Cortex of kidney (tissue), 1 donor: ENCODE measurements at places on chromosomes 6 and 20.

- DNase-seq: no peak
These were observed 16.1 kb upstream of the FOXO3 start for GRCh38 chr6:108544606-108545005.

- DNase-seq: no peak
These were observed 86.5 kb upstream of the MYL9 start for GRCh38 chr20:36454698-36455427.

GRCh38 chr20:44586289-44586911 lies 4.0 kb downstream of the PKIG start:
- DNase-seq: no peak

GRCh38 chr20:3866464-3866863 lies 19.8 kb downstream of the MAVS start:
- no peak for DNase-seq

GRCh38 chr6:43995137-43995536 lies 132.1 kb downstream of the MRPL14 start:
- no peak for DNase-seq

- no peak for DNase-seq
These were observed 33.2 kb upstream of the MYB start for GRCh38 chr6:135147637-135148592.

DNA sequence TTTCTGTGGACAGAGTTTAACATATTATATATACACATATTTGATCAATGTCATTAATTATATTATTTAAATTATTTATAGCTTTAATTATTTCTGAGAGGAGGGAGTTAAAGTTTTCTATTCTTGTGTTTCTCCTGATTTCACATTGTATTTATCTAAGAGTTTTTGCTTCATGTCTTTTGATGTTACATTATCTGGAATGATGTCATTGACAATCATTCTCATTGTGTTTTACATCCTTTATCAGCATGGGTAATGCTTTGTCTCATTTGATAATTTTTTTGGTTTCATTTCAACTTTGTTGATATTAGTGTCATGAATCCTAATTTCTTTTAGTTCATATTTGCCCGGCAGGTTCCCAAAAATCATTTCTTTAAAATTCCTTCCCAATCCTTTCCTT lies 56.7 kb upstream of the TOX2 start:
- no peak for DNase-seq

- DNase-seq: no peak
These were observed 112.5 kb downstream of the JPH2 start for GRCh38 chr20:44074252-44075151.

DNA sequence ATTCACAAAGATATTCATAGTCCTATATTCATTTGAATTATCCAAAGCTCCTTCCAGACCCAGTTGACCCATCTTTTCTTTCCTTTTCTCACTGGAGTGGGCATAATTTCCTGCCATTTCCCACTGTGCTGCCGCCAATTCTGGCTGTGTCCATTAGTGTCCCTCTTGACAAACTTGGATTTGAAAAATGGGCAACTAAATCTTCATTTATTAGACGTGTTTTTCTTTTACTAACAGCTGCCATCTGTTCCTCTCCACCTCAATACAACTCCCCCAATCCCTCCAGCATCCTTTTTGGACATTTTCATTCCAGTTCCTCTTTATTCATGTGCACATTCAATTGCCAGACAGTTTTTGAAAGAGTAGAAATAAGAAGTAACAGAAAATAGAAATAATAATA lies 90.5 kb downstream of the PCSK2 start:
- no peak for DNase-seq

DNA sequence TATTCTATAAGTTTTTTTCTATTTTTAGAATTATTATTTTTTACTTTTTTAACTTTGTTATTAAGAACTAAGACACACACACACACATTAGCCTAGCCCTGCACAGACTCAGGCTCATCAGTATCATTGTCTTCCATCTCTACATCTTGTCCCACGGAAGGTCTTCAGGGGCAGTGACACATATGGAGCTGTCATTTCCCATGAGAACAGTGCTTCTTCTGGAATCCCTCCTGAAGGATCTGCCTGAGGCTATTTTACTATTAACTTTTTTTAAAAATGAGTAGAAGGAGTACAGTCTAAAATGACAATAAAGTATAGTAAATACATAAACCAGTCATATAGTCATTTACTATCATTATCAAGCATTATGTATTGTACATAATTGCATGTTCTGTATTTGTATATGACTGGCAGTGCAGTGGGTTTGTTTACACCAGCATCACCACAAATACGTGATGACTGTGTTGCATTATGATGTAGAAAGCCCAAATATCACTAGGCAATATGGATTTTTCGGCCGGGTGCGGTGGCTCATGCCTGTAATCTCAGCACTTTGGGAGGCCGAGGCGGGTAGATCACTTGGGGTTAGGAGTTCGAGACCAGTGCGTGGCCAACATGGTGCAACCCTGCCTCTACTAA lies 57.9 kb downstream of the HIVEP1 start:
- no peak for DNase-seq
